IPS DF 6.9 (cell line): ENCODE measurements at places on chromosomes 1 and 21.

- DNase-seq, result no peak
Observed at GRCh38 chr1:228088586-228089498, 6.3 kb downstream of the ARF1 start.

GRCh38 chr1:23701996-23702395 lies 10.4 kb downstream of the RPL11 start:
- no peak for DNase-seq

DNA sequence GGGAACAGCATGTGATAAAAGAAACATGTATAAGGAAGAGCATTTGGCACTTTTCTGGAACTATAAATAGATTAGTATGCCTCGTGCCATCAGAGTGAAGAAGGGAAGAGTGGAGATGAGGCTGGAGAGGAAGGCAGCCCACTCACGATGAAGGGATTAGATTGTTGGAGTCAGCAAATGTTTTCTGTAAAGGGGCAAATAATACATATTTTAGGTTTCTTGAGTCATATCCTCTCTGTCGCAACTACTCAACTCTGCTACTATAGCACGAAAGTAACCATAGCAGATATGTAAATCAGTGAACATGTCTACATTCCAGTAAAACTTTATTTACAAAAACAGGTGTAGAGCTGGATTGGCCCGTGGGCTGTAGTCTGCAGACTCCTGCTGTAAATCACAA lies 147.8 kb downstream of the TENT5C start:
- no peak for DNase-seq

GRCh38 chr1:226882187-226882586 lies 11.8 kb downstream of the PSEN2 start:
- DNase-seq, result no peak
